Endothelial cell of umbilical vein (primary cell): ENCODE measurements at places on chromosomes 5 and 9. TPM values are rescaled to one million over a fixed set of nuclear protein-coding genes. Genes with fewer than 3 reads are reported as not detected.
A peak's percentile ranks its signal among the peaks of the same experiment; 100 is the strongest.

DNA sequence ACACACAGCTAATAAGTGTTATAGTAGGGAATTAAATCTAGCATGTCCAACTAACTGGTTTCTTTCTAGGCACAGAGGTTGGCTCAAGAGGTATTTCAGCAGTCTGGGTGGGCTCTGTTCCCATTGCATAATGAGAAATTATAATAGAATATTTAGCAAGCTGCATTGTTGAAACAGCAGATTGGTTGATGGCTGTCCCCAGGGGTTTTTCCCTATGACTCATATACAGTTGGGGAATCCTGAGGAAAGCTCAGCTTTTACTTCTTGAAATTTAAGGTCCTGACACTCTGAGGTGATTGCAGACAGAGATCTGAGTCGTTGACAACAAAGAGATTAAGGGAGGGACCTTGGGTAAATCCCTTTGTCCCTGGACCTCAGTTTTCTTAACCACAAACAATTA, 38.3 kb upstream of the TNFSF8 start:
- H3K27me3 ChIP-seq: no peaks in the 10 kb centered on the region
- no peak overlapping the region for H3K4me3 ChIP-seq
- no peak overlapping the region for H3K27ac ChIP-seq
- H3K4me1 ChIP-seq: no peaks in the 10 kb centered on the region
- DNase-seq: no peak

GRCh38 chr9:114166614-114167572, 11.6 kb downstream of the COL27A1 start:
- peaks cover 2% of the 10 kb centered on the region for H3K4me1 ChIP-seq
- no peak overlapping the region for H3K27ac ChIP-seq
- peaks cover 7% of the 10 kb centered on the region for H3K36me3 ChIP-seq
- no peak overlapping the region for H3K4me3 ChIP-seq
- DNase-seq: peak; percentile 28
- no peaks in the 10 kb centered on the region for H3K27me3 ChIP-seq

GRCh38 chr9:115456515-115456914, 338.6 kb upstream of the TNC start:
- no peak overlapping the region for H3K27ac ChIP-seq
- no peak overlapping the region for H3K4me3 ChIP-seq
- H3K4me1 ChIP-seq: no peaks in the 10 kb centered on the region
- H3K36me3 ChIP-seq: no peaks in the 10 kb centered on the region

KCTD16 gene
- total RNA-seq: 0.30 and 0.49 TPM in 2 replicates

DNA sequence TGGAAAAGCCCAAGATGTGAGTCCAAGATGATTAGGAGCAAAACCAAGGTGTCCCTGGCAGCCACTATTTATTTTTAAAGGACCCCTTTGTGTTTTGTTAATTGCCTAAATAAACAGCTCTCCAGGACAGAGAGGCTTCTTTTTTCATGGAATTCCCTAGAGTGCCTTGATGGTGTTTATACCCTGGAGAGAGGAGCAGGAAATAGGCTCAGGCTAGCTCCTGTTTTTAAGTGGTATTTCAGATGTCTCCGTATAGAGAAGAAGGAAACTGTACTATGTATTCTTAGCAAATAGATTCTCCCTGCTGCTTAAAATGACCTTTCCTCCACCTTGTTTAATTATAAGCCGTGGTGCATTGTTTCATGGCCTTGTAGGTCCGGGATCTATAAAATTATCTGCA, 292.4 kb downstream of the CD180 start:
- no peaks in the 10 kb centered on the region for H3K27me3 ChIP-seq
- DNase-seq: no peak
- H3K4me3 ChIP-seq: no peak overlapping the region
- no peaks in the 10 kb centered on the region for H3K4me1 ChIP-seq
- no peak overlapping the region for H3K27ac ChIP-seq
- peaks cover 2% of the 10 kb centered on the region for H3K36me3 ChIP-seq

DNA sequence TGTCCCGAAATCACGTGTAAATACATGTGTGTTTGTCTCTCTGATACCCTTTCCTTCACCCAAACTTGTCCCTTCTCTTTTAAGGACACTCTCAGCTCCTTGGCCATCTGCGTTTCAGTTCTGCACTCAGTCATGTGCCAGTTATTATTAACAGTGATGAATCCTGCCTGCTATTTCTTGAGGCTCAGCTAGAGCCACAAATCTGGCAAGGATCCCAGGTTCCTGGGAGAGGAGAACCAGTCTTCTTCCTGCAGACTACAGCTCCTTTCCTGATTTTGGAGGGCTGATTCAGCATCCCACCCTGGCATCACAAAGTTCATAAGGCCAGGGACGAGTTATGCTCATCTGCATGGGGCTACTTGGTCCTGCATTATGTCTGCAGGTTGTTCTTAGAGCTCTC, 5.6 kb downstream of the MAMDC2 start:
- no peak overlapping the region for H3K27ac ChIP-seq
- peaks cover 10% of the 10 kb centered on the region for H3K4me1 ChIP-seq
- H3K27me3 ChIP-seq: no peaks in the 10 kb centered on the region
- DNase-seq: no peak
- no peak overlapping the region for H3K4me3 ChIP-seq
- no peaks in the 10 kb centered on the region for H3K36me3 ChIP-seq

ATP6V0E1 gene
- total RNA-seq: 217 and 222 TPM in 2 replicates

- peaks cover 68% of the 10 kb centered on the region for H3K4me1 ChIP-seq
- no peaks in the 10 kb centered on the region for H3K27me3 ChIP-seq
- H3K36me3 ChIP-seq: no peaks in the 10 kb centered on the region
- H3K4me3 ChIP-seq: no peak overlapping the region
- peak overlapping the region; percentile 60 for H3K27ac ChIP-seq
Measured at GRCh38 chr9:124262649-124262972, 4.9 kb downstream of the NEK6 start.
